NCI-H82 (cell line): ENCODE measurements at places on chromosomes 1 and 21.

- peak; percentile 96 for DNase-seq
Measured at GRCh38 chr1:161196521-161197451, 2.1 kb downstream of the ADAMTS4 start.

GRCh38 chr1:60963167-60963940 lies 119.0 kb upstream of the NFIA start:
- DNase-seq, result no peak

- DNase-seq, result peak; percentile 94
Measured at GRCh38 chr1:41319807-41320711, 41.2 kb upstream of the FOXO6 start.

GRCh38 chr21:28127175-28127785 lies 865.4 kb downstream of the LTN1 start:
- no peak for DNase-seq

DNA sequence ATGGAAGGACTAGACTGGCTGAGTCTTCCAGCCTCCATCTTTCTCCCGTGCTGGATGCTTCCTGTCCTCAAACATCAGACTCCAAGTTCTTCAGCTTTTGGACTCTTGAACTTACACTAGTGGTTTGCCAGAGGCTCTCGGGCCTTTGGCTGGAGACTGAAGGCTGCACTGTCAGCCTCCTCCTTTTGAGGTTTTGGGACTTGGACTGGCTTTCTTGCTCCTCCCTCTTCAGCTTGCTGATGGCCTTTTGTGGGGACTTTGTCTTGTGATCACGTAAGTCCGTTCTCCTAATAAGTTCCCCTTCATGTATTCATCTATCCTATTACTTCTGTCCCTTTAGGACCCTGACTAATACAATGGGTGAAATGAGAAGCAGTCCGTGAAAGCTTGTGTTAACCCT lies 196.4 kb downstream of the KAZN start:
- no peak for DNase-seq

- DNase-seq, result no peak
Measured at GRCh38 chr1:24318615-24319311, 394 bp upstream of the GRHL3 start.

GRCh38 chr1:79501153-79501552 lies 494.6 kb upstream of the ADGRL4 start:
- no peak for DNase-seq

DNA sequence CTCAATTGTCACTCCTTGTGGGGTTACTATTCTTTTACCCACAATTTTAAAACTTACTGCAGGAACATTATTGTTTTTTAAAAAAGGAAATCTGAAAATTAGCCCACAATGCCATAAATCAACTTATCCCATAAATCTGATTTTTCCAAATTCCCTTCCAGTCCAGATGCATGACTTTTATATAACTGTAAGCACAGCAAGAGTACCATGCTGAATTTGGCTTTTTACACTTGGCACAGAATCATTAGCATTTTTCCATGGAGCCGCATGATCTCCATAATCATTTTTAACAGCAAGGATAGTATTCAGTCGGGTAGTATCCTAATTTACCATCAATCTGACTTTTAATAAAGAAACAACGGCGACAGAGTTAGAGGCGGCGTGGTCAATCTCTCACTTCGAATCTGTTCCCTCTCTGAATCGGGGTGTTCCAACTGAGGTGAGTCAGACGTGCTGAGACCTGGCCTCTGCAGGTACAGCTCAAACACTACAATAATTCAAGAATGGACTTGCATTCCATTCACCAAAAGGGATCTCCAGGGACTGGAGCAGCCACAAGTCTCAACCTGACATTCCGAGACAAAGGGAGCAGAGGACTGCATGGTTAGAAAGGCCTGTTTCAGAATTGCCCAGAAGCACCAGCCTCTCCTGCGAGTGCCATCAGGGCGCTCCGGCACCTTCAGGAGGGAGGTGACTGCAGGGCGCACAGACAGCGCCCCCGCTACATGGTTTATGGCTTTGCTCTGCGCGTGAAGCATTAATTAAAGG lies 48.9 kb downstream of the SLC66A1 start:
- DNase-seq, result no peak

GRCh38 chr21:45461806-45462341 lies 56.9 kb downstream of the COL18A1 start:
- no peak for DNase-seq

GRCh38 chr1:244231572-244232315 lies 180.7 kb downstream of the ZBTB18 start:
- peak; percentile 72 for DNase-seq

GRCh38 chr1:175133673-175134435 lies 58.7 kb downstream of the KIAA0040 start:
- no peak for DNase-seq

DNA sequence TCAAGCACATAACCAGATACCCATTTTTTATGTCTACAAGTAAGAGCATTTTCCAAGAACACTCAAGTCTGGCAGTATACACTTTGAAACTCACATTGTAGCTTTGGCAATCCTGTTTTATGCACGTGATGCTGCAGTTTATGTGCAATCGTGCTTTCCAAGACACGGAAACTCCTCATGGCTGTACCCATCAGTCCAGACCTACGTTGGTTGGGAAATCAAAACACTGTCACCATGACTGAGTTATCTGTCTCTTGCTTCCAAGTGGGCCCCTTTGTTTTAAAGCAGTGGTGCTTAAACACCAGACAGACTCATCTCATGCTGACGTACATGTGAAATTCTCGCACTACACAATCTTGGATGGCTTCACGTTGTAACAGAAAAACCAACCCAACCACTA lies 192.8 kb downstream of the LTN1 start:
- no peak for DNase-seq

GRCh38 chr1:63908016-63908415 lies 134.2 kb downstream of the ROR1 start:
- no peak for DNase-seq

- no peak for DNase-seq
Measured at GRCh38 chr1:202590975-202591411, 119.3 kb downstream of the SYT2 start.

DNA sequence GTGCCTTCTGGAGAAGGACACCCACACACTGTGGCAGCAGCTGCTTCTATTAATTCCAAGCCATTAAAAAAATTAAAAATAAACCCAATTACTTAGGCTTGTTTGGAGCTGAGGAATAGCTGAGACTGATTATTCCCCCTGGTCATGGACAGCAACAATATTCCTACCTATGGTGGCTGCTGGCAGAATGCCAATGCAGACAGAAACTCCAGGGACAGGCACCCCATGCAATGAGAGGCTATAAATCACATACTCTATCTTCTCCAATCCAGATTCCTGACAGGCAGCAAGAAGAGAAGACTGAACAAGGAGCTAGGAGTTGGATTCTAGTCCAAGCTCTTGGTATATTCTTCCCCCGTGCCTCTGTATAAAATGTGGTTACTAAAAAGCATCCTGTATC lies 275.4 kb upstream of the BEND5 start:
- peak; percentile 98 for DNase-seq
